ENCODE measurements at places on chromosomes 3 and 15.

GRCh38 chr3:100719136-100719535 lies 9.8 kb downstream of the TFG start:
- no peak for DNase-seq

- DNase-seq, result no peak
Measured at GRCh38 chr3:179286331-179286730, 35.4 kb upstream of the KCNMB3 start.

DNA sequence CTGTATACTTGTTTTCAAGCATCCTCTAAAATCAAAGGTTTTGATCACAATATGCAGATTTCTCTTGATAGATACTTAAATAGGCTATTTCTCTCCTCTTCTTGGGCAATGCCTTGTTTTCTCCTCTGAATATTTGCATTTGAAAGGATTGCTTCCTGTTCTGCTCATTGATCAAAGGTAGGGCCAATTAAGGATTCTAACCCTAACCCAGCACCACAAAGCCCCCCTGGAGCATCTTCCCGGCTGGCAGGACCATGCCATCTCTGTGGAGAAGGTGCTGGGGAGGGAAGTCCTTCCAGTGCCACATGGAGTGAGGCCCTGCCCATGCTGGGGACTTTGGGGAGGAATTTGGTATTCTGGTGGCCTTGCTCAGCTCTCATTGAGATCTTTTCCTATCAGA lies 11.3 kb upstream of the NIPA2 start:
- DNase-seq, result no peak

DNA sequence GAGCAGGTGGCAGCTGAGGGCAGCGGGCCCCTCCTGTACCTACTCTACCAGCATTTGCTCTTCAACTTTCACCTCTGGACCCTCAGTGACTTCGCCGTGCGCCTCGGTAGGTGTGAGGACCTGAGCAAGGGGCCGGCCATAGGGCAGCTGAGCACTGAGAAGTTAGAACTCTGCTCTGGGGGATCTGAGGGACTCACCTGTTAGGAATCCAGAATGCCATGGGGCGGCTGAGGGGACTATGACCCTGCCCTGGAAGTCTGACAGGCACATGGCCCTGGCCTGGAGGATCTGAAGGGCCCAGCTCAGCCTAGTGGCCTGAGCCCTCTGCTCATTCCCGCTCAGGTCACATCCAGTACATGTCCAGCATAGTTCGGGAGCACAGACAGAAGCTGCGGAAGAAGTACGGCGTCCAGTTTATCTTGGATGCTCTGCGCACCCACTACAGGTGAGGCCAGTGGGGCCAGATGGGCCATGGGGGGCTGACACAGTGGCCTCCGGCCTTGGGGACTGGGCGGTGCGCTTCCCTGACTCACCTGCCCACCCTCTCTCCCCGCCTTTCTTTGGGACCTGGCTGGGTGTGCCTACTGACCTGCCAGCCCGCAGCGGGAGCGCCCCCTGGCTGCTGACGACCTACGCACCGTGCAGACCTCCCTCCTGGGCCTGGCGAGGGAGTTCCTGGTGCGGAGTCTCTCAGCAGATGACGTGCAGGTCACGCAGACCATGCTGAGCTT lies 18.8 kb downstream of the NBEAL2 start:
- peak; percentile 53 for DNase-seq

- no peak for DNase-seq
Measured at GRCh38 chr3:155629556-155629955, 115.3 kb downstream of the PLCH1 start.

DNA sequence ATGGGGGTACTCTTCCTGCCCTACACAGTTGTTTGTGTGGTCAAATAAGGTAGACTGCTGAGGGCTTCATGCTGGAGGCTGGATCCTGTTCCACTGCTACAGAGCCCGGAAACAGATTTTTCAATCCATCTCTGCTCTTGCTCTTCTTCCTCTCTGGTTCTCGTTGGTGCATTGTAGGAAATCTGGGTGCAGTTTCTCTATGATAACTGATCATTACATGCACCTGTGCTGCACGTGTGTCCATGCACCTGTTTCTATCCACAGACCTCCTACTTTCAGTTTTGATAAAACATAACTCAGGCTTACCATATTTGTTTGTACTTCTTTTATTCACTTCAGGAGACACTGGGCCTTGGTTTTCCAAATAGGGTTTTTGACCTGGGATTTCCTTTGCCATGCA lies 21.3 kb downstream of the MINAR1 start:
- DNase-seq, result no peak

DNA sequence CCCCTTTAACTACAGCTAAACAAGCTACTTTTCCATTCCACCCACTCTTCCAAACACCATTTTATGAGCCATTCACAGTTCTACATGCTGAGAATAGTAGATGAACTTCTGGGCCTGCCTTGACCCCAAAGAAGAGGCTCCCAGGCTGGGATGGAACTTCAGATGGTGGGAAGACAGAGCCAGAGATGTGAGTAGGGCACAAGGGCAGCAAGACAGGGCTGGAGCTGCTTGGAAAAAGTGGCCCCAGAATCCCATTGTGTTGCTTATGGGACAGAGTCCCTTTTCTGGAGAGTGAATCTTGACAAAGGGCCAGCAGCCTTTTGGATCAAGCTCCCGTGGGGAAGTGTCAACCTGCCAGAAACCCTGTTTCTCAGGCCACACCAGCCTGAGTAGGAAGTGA lies 516.5 kb upstream of the PPP2R3A start:
- no peak for DNase-seq

GRCh38 chr3:13042127-13042701 lies 31.0 kb downstream of the IQSEC1 start:
- no peak for DNase-seq

GRCh38 chr3:46383211-46383950 lies 12.6 kb downstream of the CCR5 start:
- no peak for DNase-seq

DNA sequence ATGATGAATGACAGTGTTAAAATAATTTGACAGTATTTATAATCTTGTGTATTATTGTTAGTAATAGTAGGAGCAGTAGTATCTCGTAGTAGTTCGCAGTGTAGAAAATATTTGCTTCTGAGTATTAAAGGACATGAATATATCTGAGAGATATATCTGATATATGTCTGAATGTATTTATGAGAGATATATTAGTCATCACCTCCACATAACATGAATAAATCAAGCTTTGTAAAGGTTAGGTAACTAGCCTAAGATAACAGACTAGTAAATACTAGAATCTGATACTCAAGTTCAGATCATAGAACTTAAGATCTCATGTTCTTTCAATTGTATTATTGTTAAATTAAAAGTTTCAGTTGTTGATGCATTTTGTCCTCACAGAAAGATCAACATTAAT lies 130.5 kb downstream of the UBE2E2 start:
- no peak for DNase-seq

DNA sequence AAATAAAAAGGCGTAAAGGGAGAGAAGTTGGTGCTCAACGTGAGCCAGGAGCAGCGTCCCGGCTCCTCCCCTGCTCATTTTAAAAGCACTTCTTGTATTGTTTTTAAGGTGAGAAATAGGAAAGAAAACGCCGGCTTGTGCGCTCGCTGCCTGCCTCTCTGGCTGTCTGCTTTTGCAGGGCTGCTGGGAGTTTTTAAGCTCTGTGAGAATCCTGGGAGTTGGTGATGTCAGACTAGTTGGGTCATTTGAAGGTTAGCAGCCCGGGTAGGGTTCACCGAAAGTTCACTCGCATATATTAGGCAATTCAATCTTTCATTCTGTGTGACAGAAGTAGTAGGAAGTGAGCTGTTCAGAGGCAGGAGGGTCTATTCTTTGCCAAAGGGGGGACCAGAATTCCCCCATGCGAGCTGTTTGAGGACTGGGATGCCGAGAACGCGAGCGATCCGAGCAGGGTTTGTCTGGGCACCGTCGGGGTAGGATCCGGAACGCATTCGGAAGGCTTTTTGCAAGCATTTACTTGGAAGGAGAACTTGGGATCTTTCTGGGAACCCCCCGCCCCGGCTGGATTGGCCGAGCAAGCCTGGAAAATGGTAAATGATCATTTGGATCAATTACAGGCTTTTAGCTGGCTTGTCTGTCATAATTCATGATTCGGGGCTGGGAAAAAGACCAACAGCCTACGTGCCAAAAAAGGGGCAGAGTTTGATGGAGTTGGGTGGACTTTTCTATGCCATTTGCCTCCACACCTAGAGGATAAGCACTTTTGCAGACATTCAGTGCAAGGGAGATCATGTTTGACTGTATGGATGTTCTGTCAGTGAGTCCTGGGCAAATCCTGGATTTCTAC lies at the start of gene RARB:
RARB (plus strand) TSS at position 322 of the 847 bp plus-strand sequence; CDS start at position 791, 469 bp downstream.
- DNase-seq, result no peak

DNA sequence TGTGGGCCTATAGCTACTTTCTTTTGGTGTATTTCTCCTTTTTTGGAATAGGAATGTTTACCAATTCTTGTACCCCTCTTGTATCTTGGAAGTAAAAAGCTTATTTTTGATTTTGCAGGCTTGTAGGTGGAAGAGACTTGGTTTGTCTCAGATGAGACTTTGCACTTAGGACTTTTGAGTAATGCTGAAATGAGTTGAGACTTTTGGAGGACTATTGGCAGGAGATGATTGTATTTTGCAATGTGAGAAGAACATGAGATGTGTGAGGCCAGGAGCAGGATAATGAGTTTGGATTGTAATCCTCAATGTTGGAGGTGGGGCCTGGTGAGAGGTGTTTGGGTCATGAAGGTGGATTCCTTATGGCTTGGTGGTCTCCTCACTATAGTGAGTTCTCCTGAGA lies 106.3 kb downstream of the KBTBD8 start:
- DNase-seq, result no peak

DNA sequence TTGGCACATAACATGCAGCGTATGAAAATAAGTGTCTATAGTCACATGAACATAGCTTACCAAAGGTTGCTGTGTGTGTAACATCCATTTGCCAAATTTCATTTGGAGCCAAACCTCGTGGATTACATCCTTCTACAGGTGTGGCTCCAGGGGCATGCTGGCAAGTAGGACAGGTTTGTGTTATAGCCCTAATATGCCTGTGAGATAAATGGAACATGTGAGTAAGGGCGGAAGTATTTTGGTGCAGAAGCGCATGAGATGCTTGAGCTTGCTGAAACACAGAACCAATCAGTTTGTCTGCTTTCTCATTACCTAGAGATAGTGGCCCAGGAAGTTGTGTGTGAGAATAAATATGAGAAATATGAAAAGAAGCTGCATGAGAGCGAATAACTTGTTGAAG lies 21.8 kb upstream of the XCR1 start:
- DNase-seq, result no peak

DNA sequence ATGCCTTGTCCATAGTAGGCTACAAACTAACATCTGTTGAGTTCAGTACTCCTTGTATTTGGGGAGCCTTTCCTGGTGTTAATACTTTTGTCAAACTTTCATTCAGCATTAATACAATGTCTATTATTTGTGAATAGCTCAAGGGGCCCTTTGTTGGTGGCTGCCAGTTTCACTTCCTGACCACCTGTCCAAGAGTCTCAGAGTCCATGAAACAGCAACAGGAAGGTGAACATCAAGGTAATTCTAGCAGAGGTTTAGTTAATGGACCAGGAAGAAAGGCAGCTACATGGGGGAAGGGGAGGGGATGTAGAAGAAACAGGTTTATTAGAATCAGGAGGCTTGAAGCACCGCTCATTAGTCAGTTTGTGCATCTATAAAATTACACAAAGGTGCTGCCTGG lies 386.9 kb downstream of the PDCD6IP start:
- DNase-seq, result no peak

DNA sequence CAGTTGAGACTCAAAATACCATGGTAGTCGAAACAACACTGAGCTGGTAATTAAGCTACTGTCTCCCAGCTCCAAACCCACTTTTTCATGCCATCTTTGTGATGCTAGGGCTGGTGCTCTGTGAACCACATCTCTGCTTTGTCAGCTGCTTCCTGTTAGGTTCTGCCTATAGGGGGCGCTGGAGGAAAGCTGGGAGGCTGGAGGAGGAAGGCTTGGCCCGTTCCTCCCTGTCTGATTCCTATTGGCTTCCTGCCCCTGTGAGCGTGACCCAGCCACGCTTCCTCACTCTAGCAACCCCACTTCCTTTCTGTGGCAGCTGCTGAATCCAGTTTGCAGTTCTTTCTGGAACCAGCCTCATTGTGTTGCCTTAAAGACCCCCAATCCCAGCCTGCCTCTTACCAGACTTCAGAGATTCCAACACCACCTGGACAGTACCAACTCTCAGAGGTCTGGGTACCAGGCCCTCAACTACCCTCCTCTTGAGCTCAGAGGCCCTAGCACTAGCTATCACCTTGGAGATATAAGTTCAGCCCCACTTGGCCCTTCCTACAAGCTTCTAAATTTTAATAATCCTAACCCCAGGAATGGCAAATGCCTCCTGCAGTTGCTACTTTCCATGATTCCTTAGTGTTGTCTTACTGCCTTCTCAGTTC lies 120.9 kb downstream of the ERC2 start:
- no peak for DNase-seq

DNA sequence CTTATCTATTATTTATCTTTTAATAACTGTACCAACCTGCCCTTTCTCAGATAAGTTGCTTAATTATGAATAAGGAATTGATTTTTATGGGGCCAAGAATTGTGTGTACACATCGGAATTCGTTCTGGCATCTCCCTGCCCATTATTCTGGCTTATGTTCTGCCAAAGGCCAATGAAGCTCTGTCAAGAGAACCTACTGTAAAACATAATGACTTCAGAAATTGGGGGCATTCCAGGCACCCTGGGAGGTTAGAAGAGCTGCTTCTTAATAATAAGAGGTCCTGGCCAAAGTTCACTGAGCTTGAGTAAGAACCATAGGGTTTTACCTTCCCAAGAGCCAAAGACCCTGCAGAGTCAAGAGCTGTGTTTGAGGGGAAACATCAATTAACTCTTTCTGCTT lies 261.7 kb downstream of the SLC9A9 start:
- DNase-seq, result no peak

GRCh38 chr3:170228093-170228766 lies 6.0 kb downstream of the PRKCI start:
- no peak for DNase-seq

DNA sequence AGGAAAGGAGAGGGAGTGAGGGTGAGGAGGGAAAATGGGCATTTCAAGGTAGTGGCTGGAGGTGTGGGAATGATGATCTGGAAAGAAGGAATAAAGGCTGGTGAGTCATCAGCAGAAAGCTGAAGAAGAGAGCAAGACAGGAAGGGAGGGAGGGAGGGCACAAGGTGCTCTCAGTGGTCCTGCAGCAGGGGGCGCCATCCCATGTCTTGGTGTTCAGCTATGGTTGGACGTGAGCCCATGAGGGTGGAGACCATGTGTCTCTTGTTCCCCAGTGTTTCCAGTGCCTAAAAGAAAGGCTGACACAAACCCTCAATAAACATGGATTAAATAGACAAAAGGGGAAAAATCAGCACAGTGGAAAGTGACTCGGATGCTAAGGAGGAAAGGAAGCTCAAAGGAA lies 228.5 kb downstream of the NTRK3 start:
- no peak for DNase-seq

DNA sequence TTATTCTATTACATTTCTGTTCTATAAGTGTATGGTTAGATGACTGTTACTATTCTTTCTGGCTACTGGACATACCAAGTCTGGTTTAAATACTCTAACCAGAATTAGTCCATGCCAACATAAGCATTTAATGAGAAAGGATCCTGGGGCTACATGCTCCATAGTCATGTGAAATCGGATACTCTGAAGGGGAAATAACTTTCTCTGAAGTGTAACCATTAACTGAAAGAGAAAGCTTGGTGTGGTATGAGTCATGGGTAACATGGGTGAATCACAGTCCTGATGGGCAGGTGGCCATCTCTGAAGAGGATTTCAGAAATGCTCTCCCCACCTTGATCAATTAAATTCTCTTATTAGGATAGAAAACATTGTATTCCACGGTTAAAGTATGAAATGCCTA lies 69.4 kb downstream of the FHIT start:
- no peak for DNase-seq
